ENCODE measurements at places on chromosomes 11 and 22.

DNA sequence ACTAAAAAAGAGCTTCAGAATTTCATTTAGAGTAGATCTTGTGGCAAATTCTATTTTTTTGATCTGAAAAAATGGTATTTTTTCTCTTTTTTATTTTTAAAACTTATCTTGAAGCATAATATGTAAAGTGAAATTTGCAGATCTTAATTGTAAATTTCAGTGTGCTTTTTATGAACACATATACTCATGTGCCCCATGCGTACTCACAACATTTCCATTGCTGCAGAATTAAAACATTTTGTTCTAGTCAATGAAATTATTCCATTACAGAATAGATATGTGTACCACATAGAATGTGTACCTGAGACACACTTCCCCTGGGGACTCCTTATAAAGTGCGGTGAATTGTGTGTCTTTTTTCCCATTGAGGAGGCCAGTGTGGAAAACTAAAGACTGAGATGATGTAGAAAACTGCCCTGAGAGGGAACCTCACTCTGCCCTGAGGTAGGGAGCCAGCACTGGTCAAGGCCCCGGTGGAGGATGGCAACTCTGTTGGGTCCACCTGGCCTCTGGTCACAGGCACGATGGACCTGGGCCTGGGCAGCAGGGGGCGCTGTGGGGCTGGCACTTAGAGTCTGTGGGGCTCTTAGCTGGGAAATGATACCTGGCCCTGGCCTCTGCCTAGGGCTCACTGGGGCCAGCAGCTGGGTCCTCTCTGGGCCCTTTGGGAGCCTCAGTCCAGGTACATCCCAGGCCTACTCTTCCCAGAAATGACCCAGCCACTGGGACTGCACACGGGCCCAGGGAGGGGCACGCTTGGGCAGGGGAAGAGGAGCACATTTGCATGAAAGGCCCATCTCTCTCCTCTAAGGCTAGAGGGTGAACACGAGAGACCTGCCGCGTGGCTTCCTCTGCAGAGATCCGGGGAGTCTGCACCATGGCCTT is 77.9 kb upstream of the TOP3B start:
- DNase-seq: peak; percentile 6

DNA sequence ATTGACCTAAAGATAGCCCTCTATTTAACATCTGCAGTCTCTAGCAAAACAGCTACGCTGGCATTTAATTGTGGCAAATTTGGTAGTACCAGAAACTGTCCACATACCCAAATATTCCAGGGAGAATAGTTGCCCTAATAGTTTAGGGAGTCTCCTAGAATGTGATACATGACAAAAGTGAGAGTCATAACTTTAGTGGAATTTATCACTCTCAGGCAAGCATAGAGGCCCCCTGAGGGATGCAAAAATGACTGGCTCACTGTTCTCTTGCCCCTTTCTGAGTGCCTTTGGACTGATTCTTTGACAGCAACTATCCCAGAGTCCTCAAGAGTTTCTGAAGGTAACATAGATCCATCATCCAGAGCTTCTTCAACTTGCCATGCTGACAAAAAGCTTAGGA is 2.3 kb upstream of the OR51B4 start:
- DNase-seq: no peak

GRCh38 chr22:49671331-49672013 is 156.2 kb downstream of the BRD1 start:
- DNase-seq: no peak

DNA sequence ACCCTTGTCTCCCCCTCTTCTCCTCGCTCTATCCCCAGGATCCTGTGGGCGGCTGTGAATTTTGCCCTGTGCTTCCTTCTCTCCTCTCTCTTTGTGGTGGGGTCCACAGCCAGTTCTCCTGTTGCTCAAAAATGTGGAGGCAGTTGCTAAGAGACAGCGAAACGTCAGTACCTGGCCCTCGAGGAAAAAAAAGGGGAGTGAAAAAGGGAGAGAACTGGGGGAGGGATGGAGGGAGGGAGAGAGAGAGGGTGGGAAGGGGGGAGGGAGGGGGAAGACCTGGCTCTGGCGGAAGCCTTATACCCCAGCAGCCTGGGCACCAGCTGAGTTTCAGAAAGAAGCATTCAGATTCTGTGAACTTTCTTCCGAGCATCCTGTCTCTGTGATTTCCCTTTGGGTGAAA is 2.1 kb upstream of the LRRC55 start:
- DNase-seq: no peak

DNA sequence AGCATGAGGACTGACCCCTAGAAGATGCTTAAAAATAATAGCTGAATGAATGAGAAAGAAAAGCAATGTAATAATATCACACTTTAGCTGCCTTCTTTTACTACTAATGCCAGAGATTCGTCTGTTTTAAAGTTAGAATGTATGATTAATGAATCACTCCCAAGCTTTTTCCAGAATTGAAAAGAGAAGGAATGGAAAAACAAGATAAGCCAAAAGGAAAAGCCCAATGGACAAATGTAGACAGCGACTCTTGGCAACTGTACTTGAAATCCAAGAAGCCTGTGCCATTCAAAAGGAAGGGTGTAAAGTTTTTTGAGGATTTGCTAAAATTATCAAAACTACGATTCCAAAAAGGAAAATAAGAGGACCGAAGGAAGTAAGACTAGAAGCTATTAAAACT is 40.8 kb upstream of the PAMR1 start:
- no peak for DNase-seq

- DNase-seq: no peak
Observed at GRCh38 chr11:64809781-64810241, 540 bp downstream of the MEN1 start.

GRCh38 chr11:95515371-95515770 is 274.2 kb downstream of the FAM76B start:
- DNase-seq: no peak

GRCh38 chr11:65279741-65280440 is 18.1 kb downstream of the POLA2 start:
- DNase-seq: no peak

DNA sequence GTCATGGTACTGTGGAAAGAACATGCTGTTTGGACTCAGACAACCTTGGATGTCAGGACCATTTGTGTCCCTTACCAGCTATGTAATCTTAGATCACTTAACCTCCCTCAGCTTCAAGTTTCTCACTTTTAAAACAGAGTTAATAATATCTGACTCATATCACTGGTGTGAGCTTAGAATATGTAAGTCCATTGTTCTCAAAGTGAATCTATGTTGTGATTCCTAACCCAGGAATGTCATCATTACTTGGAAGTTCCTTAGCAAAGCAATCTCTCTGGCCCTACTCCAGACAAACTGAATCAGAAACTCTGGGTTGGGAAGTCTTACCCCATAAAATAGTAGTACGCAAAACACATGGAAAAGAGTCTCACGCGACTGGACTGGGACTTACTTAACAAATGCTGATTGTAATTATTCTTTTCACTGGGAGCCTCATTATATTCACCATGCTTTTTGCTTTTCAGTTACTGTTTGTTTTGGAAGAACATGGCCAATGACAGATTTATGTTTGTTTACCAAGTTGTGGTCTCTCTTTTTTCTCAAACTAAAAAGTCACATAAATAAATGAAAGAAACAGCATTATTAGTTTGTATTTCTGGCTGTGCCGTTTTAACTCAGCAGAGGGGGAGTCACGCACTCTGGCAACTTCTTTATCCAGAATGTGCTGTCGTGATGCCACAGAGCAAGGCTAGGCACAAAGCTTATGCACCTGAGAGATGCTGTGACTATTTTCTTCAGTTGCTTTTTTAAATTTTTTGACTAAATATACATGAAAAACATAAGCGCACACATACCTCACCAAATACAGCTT is 217.7 kb upstream of the CTSC start:
- no peak for DNase-seq

DNA sequence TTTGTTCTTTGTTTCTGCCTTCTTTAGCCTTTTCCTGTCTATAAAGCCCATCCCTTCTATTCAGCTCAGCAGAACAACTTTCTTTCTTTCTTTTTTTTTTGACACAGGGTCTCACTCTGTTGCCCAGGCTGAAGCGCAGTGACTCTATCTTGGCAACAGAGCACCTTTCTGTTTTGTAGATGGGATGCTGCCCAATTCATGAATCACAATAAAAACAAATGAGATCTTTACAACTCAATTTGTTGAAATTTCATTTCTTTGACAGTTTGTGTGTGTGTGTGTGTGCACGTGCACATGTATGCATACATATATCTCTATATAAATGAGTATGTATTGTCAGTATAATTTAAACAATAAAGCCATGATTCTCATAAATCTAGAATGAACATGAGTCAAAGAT is 25.5 kb downstream of the TSPAN18 start:
- DNase-seq: no peak

GRCh38 chr11:64624883-64625481 is 34.0 kb downstream of the SLC22A12 start:
- DNase-seq: no peak

DNA sequence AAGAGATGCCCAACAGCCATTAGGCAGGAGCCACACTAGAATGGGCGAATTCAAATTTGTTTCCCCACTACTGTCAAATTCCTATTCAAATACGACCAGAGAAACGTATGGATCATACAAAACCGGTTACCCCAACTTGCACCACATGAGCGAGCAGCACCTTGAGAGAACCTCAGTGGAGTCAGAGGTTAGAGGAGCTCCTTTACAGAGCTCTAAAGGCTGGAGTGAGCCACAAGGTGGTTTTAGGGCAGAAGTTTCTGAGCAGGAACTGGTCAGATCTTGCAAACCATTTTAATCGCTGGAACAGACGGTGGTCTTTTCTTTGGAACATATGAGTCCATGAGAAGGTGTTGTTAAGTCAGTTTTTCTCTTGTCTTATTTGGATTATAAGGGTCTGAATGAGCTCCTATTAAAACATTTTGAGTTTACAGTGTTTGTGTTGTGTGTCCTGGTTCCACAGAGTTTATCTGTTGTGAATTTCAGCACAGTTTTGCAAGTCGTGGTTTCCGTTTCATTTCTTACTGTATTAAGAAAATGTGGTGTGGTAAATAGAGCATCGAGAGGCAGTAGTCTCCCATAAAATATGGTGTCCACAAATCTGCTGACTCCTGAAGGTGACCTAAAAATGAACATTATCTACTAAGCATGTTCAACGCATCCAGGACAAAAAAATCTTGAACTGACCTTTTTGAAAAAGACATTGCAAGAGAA is 471.7 kb downstream of the NTM start:
- no peak for DNase-seq

- DNase-seq: no peak
Observed at GRCh38 chr11:57458410-57459163, 1.7 kb upstream of the RTN4RL2 start.

GRCh38 chr11:116328391-116328790 is 444.4 kb downstream of the BUD13 start:
- no peak for DNase-seq

GRCh38 chr11:29449281-29450074 is 567.4 kb downstream of the KCNA4 start:
- DNase-seq: no peak

- DNase-seq: peak; percentile 18
Observed at GRCh38 chr22:27801202-27801615, 347 bp downstream of the MN1 start.

DNA sequence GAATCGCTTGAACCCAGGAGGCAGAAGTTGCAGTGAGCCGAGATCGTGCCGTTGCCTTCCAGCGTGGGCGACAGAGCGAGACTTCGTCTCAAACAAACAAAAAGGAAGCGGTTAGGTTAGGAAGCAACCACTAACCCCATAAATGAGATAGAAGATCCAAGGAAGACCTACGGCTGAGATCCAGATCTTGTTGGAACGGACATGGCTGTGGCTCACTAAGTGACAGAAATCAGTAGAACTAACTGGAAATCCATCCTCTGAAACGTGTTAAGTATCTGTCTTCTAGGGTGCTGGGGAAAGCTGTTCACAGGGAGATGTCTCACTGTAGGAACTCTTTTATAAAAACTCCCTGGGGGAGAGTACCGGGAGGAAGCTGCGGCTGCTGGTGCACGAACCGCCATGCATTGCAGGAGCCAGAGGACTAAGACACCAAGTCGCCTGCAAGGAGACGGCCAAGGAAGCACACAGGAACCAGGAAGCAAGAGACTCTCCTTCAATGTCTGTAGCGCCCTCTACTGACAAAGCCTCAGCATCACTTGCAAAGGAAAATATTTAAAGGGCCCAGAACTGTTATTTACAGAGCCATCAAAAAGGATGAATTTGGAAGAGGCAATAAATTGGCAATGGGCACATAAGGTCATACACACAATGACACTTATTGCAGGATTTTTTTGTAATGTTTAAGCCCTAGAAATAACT is 16.9 kb upstream of the SPTY2D1 start:
- DNase-seq: peak; percentile 22

DNA sequence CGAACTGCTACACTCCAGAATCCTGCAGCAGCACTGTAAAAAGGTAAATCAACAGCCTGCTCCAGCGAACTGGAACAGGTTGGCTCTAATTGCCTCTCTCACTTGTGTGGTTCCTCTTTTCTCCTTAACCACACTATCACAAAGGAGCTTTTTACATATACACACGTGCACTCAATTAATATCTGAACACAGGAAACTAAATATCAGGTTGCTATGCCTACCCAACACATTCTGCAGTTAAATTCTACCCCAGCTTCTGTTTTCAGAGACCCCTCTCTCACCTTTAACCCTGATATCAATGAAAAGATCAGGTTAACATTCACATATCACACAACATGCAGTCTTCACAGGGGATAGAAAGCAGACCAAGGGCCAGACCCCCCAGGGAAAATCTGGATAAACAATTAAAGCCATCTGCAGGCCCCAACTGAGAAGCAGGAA is 11.0 kb downstream of the RBFOX2 start:
- no peak for DNase-seq

DNA sequence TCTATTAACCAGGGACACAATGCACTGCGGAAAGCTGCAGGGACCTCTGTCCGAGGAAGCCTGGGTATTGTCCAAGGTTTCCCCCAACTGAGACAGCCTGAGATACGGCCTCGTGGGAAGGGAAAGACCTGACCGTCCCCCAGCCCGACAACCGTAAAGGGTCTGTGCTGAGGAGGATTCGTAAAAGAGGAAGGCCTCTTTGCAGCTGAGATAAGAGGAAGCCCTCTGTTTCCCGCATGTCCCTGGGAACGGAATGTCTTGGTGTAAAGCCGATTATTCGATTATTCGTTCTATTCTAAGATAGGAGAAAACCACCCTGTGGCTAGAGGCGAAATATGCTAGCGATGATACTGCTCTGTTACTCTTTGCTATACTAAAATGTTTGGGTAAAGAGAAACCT is 5.2 kb downstream of the BET1L start:
- no peak for DNase-seq

GRCh38 chr22:19686946-19687345 is 27.4 kb upstream of the SEPTIN5 start:
- no peak for DNase-seq
